IPS DF 6.9 (cell line): ENCODE measurements at places on chromosomes 11 and 22.

- DNase-seq, result no peak
Measured at GRCh38 chr22:46081036-46081830, 69.1 kb upstream of the PPARA start.

DNA sequence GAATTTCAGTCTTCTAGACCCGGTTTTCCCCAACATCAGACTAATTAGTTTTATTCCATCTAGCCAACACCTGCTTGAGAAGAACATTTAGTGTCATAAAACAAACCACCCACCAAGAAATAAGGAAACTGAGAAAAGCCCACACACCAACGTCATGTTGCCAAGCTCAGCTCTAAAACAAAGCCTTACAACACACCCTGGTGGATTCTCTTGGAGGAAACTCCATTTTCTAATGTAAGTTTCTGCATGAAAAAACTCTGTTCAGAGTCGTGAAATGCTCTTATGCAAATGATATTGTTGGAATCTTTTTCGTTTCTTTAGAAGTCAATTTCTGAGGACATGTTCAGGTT lies 105.0 kb upstream of the RAG2 start:
- DNase-seq, result no peak

- no peak for DNase-seq
Measured at GRCh38 chr11:7004482-7004881, 15.7 kb downstream of the ZNF214 start.

GRCh38 chr11:6336293-6336692 lies 16.0 kb upstream of the CAVIN3 start:
- no peak for DNase-seq

GRCh38 chr11:26734691-26735090 lies 12.8 kb upstream of the SLC5A12 start:
- no peak for DNase-seq

DNA sequence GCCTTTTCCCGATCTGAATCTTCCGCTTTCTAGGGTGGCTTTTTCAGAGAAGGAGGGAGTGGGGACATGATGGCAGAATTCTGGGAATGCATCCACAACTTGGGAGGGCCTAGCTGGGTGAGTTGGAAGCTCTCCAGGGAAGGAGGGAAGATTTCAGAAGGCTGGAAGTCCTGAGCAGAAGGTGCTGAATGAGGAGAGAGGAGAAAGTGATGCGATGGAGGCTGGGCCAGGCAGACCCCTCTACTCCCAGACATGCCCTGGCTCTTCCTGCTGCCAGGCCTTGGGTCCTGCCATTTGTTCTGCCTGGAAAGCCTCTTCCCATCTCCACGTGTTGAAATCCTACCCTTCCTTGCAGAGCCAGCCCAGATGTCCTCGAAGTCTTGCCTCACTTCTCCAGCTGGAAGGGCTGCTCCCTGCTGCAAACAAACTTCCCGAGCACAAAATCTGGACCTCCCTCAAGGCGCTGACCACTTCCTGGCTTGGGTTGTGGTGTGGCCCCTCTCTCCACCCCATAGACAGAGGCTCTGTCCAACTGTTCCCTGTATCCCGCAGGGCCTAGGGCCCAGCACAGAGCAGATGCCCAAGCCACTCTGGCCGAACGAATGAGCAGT lies 16.8 kb downstream of the LRRC32 start:
- no peak for DNase-seq

DNA sequence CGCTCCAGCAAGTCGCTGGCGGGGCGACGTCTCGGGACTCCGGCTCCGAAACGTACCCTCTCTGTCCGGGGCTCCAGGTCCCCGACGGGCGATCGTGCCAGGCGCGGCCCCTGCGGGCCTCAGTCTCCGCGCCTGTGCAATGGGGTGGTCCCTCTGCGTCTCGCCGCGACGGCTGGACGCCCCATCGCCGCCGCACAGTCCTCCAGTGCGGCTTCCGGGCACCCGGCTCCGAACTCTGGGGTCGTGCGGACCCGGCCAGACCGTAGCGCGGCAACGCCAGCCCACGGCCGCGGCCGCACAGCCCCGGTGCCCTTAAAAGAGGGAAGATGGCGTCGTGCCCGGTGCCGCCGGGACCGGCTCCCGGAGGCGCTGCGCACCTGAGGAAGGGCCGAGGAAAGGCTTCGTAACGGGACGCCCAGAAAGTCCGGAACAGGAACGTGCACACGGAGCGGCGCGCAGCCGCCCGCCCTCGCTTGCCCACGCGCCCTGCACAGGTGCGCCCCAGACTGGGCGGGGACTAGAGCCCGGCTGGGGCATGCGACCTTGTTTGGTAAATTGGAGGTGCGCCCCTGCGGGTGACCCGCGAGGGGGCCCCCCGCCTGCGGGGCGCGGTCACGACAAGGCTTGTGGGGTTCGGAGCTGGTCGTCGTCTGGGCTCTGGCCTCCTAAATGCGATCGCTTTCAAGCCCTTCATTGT lies 525 bp downstream of the BIK start:
- no peak for DNase-seq

DNA sequence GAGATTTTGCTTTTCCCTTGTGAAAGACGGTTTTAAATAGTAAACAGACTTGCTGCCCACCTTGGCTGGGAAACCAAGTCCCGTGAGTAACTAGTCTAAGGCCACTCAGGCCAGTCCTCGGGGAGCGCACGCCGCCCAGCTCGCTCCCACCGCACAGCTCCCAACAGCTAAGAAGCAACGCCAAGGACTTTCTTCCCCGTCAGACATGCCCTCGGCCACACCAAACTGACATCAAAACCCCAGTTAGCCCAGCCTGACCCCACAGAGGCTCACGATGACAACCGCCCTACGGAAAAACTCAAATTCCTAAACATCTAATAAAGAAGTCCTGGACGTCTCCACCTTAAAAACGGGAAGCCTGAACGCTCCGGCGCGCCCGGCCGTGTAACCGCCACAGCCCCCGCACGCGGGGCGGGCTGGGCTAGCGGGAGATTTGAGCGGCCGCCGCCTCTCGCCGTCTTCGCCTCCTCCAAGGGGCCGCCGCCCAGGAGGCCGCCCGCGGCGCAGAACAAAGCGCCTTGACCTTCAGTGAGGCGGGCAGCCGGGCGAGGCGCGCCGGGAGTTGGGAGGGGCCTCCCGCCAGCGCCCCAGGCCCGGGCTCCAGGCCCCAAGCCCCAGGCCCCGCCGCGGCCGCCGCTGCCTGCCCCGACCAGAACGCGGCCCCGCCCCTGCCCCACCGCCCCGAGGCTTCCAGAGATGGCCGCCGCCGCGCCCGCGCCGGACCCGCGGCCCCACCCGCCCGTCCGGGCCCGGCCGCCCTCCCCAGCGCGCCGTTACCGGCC lies 486 bp downstream of the NAP1L4 start:
- no peak for DNase-seq

- DNase-seq, result no peak
Measured at GRCh38 chr22:36340621-36341020, 47.1 kb downstream of the MYH9 start.

- no peak for DNase-seq
Measured at GRCh38 chr11:58801974-58802545, 42.4 kb downstream of the GLYATL2 start.

DNA sequence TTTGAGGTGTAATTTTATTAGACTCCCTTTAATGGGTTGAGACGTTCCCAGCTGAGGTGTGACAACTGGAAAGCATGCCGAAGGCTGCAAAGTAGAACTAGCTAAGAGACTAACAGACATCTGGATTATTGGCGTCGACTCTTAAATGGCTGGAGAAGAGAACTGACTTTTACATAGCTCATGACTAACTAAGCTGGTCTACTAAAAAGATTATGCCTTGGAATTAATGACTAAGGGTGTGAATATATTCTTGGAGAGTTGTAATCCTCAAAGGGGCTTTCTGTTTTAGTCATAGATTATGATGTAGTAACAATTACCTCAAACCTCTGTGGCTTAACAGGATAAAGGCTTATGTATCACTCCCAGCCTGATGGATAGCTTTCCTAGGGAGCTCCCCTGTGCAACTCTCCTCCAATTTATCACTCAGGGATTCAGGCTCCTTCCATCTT lies 39.5 kb upstream of the SLC5A12 start:
- no peak for DNase-seq
